Subcutaneous preadipocyte (primary cell): ENCODE measurements at places on chromosomes 2 and 18. TPM values are rescaled to one million over a fixed set of nuclear protein-coding genes. Genes with fewer than 3 reads are reported as not detected.

The SPDYA gene
- total RNA-seq, result 0.59 and 0.73 TPM in 2 replicates

The COLEC12 gene
- 92.6 and 115 TPM in 2 replicates for total RNA-seq

The SERPINB3 gene
- total RNA-seq, result not detected in 2 replicates

The PLA2R1 gene
- total RNA-seq, result 5.9 and 7.7 TPM in 2 replicates

The THADA gene
- total RNA-seq, result 41.5 and 45.9 TPM in 2 replicates

The RNF103 gene
- total RNA-seq, result 10.7 and 11.9 TPM in 2 replicates

The DSC2 gene
- not detected in 2 replicates for total RNA-seq

The REEP1 gene
- under 0.01 and 0.20 TPM in 2 replicates for total RNA-seq

The FSHR gene
- total RNA-seq, result not detected in 2 replicates

The C2orf74 gene
- 2.9 and 6.5 TPM in 2 replicates for total RNA-seq

The IL1B gene
- 0.20 and 0.37 TPM in 2 replicates for total RNA-seq

The MDH1B gene
- 0.37 and 0.78 TPM in 2 replicates for total RNA-seq

The SOWAHC gene
- 8.1 and 21.9 TPM in 2 replicates for total RNA-seq

The PMAIP1 gene
- 11.4 and 11.7 TPM in 2 replicates for total RNA-seq

The SKOR2 gene
- total RNA-seq, result not detected in 2 replicates

The GAL3ST2 gene
- not detected in 2 replicates for total RNA-seq

The SIGLEC15 gene
- total RNA-seq, result 0.73 and 5.1 TPM in 2 replicates

The UGT1A6 gene
- total RNA-seq, result not detected in 2 replicates

The FAM237A gene
- not detected in 2 replicates for total RNA-seq

The MOGAT1 gene
- not detected in 2 replicates for total RNA-seq

The MC4R gene
- total RNA-seq, result not detected in 2 replicates

The SATB2 gene
- 10.3 and 11.1 TPM in 2 replicates for total RNA-seq

The IHH gene
- total RNA-seq, result not detected in 2 replicates

The ACADL gene
- total RNA-seq, result 0.20 and 0.37 TPM in 2 replicates

The KIAA2012 gene
- total RNA-seq, result not detected in 2 replicates

The NCKAP1 gene
- total RNA-seq, result 128 and 143 TPM in 2 replicates

The TMEM131 gene
- 26.4 and 27.9 TPM in 2 replicates for total RNA-seq

The HOXD11 gene
- total RNA-seq, result 0.37 and 2.5 TPM in 2 replicates

The SLC9A4 gene
- total RNA-seq, result not detected in 2 replicates

The HOXD3 gene
- total RNA-seq, result 2.2 TPM in 2 replicates

The FAP gene
- total RNA-seq, result 91.3 and 134 TPM in 2 replicates

The ATP8B1 gene
- 30.1 and 43.2 TPM in 2 replicates for total RNA-seq

The COL5A2 gene
- total RNA-seq, result 186 and 225 TPM in 2 replicates

The CRYGD gene
- not detected in 2 replicates for total RNA-seq

The REG3A gene
- total RNA-seq, result not detected in 2 replicates

The ANKRD30B gene
- 0.20 TPM in 1 of 2 replicates, not detected in the other for total RNA-seq

The FBLN7 gene
- total RNA-seq, result 1.8 and 2.5 TPM in 2 replicates

The CYP27A1 gene
- total RNA-seq, result 0.98 and 3.7 TPM in 2 replicates

The TOGARAM2 gene
- total RNA-seq, result under 0.01 and 0.37 TPM in 2 replicates

The FAHD2B gene
- 3.5 and 5.1 TPM in 2 replicates for total RNA-seq

The CD302 gene
- 7.8 and 12.1 TPM in 2 replicates for total RNA-seq

The FOXD4L1 gene
- under 0.01 TPM in 1 of 2 replicates, not detected in the other for total RNA-seq

The SS18 gene
- total RNA-seq, result 91.5 and 97.2 TPM in 2 replicates

The MORN2 gene
- 10.8 and 16.2 TPM in 2 replicates for total RNA-seq

The SNTG2 gene
- total RNA-seq, result 0.20 TPM in 1 of 2 replicates, not detected in the other

The UGT1A4 gene
- not detected in 2 replicates for total RNA-seq
